ENCODE measurements at places on chromosomes 5 and 9. TPM values are rescaled to one million over a fixed set of nuclear protein-coding genes. Genes with fewer than 3 reads are reported as not detected.

POU4F3 gene
- not detected for total RNA-seq

CATSPER3 gene
- 0.19 TPM for total RNA-seq

PFDN1 gene
- total RNA-seq, result 46.9 TPM

EIF4E1B gene
- total RNA-seq, result not detected

SPATA31C1 gene
- not detected for total RNA-seq

CCDC152 gene
- 0.56 TPM for total RNA-seq

SLC6A18 gene
- total RNA-seq, result not detected

PAX5 gene
- not detected for total RNA-seq

DPYSL3 gene
- total RNA-seq, result 90.6 TPM

NR2F1-AS1 gene
- total RNA-seq, result 17.5 TPM

Measured in endothelial cell of coronary artery (primary cell).